ENCODE measurements at places on chromosomes 5 and 9. TPM values are rescaled to one million over a fixed set of nuclear protein-coding genes. Genes with fewer than 3 reads are reported as not detected.

Gene ITK
- total RNA-seq: 254 TPM

DNA sequence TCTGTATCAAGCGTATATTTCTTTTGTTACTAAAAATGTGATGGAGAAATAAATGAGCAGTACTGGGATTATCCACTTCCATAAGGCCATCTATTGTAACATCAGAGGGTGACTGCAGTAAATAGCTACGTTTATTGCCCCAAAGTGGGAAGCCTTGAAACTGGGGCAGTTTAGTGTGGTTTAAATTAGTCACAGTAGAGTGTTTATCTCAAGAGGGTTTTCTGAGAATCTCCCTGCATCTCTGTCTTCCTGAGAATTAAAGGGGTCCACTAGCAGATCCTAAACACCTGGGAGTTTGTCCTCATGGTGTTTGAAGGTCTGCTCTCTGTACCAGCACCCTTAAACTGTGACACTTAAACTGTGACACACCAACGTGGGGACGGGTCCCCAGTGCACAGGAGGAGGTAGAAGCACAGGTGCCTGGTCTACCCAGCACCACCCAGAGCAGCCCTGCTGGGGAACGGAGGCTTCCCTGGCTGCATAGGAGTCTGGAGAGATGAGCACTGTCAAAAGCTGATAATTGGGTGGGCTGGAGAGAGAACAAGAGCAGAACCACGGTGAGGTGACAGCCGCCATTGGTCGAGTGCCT, 25.2 kb downstream of the PRRC2B start:
- DNase-seq: peak; percentile 34
- H3K27me3 ChIP-seq: no peaks in the 10 kb centered on the region
- peak overlapping the region; percentile 86 for H3K27ac ChIP-seq
- H3K4me3 ChIP-seq: peak overlapping the region; percentile 66
- peaks cover 63% of the 10 kb centered on the region for H3K36me3 ChIP-seq

DNA sequence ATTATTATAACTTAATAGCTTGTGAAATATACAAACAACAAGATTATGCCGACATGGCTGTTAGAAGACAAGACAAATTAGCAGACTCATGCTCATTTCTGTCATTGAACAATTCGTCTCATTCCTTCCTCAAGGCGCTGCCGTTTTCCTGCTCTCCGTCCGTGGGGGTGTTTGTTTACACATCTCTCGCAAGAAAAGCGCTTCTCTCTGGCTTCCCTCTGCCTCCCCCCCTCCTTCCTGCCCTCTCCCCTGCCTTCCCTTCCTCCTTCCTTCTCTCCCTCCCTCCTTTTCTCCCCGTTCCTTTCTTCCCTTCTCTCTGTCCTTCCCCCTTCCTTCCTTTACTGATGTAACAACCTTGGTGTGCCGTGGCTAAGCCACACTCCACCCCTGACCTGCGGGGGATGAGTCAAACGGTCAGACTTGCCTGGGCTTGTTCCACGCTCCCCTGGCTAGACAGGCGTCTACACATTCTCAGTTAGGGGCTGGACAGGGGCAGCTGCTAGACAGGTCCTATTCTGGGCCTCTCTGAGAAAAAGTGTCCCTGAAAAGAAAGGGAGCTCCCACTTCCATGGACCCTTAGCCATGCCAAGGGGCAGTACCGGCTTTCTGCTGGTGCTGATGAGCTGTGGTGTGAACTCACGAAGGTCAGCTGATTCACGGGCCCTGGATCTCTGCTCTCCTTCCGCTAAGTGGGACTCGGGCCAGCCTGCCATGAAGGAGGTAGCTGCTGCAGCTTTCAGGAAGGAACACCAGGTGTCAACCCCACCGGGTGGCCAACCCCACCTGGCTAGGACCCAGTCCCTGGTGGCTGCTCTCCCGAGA, 32.0 kb upstream of the SPTLC1 start:
- H3K36me3 ChIP-seq: no peaks in the 10 kb centered on the region
- peaks cover 23% of the 10 kb centered on the region for H3K4me1 ChIP-seq
- peak overlapping the region; percentile 79 for H3K27ac ChIP-seq

GRCh38 chr9:76598981-76599380, 140.0 kb downstream of the GCNT1 start:
- H3K4me1 ChIP-seq: peaks cover 9% of the 10 kb centered on the region
- no peak overlapping the region for H3K27ac ChIP-seq
- H3K27me3 ChIP-seq: peaks cover 4% of the 10 kb centered on the region

- H3K4me3 ChIP-seq: no peak overlapping the region
- H3K27ac ChIP-seq: no peak overlapping the region
- H3K27me3 ChIP-seq: peaks cover 5% of the 10 kb centered on the region
These were observed 198.9 kb downstream of the TSSK1B start for GRCh38 chr5:113235884-113236283.

DNA sequence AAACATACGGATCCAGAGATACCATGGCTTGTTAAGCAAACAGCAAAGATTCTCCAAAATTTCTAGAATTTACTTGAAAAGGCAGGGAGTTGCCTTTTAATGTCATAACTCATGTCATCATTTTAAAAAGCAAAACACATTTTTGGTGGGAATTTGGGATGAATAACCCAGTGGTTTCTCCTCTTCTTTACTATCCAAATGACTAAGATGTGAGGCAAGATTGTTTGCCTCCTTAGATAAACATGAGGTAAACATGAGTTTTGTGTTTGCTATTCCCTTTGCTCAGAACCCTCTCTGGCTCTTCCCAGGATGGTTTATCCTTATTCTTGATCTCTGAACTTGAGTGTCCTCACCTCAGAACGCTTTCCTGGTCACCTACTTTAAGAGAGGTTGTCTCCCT, 267.0 kb downstream of the EBF1 start:
- no peak overlapping the region for H3K4me3 ChIP-seq
- H3K36me3 ChIP-seq: no peaks in the 10 kb centered on the region

DNA sequence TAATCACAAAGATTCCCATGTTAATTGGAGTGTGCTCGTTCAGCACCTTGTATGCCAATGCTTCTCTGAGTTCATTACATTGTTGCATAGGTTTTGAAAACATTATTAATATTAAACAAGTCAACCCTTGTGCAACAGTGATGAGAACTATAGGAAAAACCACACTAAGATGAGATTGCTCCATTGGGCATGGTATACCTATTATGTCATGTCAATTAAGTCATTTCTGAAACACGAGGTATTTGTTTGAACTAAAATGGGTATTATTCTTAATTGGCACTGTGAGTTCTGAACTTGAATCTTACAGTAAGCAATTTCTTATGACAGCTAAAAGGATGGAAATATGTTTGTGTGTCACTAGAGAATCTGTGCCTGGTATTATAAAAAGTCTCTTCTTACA, 447.7 kb downstream of the EFNA5 start:
- H3K27ac ChIP-seq: no peak overlapping the region
- H3K27me3 ChIP-seq: no peaks in the 10 kb centered on the region
- DNase-seq: no peak
- H3K4me3 ChIP-seq: no peak overlapping the region
- H3K36me3 ChIP-seq: no peaks in the 10 kb centered on the region

- DNase-seq: no peak
- no peak overlapping the region for H3K4me3 ChIP-seq
- no peak overlapping the region for H3K27ac ChIP-seq
- no peaks in the 10 kb centered on the region for H3K27me3 ChIP-seq
These were observed 41.4 kb downstream of the PAM start for GRCh38 chr5:102796498-102796897.

DNA sequence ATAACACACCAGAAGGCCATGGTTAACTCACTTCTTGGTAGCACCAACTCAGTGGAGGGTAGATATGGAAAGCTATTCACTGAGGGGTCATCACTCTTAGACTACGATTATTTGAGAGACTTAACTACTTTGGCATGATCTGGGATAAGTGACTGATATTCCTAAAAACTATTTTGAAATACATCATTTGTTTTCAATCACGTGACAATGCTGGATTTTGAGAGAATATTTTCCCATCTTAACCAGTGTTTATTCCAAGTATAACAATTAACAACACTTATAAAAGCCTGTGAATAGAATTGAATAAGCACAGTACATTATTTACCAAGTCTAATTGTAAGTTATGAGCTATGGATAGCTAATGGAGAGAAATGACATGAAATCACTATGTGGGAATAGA, 22.4 kb upstream of the CYLC2 start:
- H3K27ac ChIP-seq: no peak overlapping the region
- no peak for DNase-seq
- H3K36me3 ChIP-seq: no peaks in the 10 kb centered on the region
